ENCODE measurements at places on chromosomes 1 and 21.
A peak's percentile ranks its signal among the peaks of the same experiment; 100 is the strongest.

- DNase-seq: no peak
Measured at GRCh38 chr21:44539991-44540666, at the start of gene KRTAP10-1. Gene KRTAP10-1, minus strand, starts transcription at chr21:44540195. Its CDS starts 45 bp downstream, at chr21:44540150.

GRCh38 chr1:205108464-205108863 is 13.3 kb downstream of the RBBP5 start:
- DNase-seq: no peak

- DNase-seq: no peak
Measured at GRCh38 chr1:43274804-43275180, 5.0 kb downstream of the TMEM125 start.

- DNase-seq: no peak
Measured at GRCh38 chr1:196660272-196660671, 8.4 kb downstream of the CFH start.

DNA sequence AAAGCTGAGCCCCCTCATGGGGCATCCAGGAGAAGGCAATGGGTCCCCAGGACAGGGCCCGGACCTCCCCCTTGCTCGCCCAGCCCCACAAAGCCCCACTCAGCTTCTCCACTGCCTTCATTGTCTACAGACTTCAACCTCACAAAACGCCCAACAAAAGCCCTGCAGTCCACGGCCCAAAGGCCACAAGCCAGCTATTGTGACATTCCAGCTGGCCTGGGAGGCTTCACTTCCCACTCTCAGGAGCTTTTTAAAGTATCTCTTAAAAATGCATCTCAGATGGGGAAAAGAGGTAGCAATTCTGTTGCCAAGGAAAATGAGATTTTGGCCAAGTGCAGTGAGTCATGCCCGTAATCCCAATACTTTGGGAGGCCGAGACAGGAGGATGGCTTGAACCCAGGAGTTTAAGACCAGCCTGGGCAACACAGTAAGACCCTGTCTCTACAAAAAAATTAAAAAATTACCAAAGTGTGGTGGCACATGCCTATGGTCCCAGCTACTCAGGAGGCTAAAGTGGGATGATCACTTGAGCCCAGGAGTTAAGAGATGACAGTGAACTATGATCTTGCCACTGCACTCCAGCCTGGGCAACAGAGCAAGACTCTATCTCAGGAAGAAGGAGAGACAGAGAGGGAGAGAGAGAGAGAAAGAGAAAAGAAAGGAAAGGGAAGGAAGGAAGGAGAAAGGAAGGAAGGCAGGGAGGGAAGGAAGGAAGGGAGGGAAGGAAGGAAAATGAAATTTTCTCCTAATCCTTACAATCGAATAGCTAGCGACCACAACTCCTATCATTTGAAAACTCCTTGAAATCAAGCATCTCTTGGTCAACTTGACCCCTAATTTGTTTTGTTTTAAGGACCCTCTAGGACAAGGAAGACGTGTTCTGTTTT is 31.4 kb upstream of the TARDBP start:
- no peak for DNase-seq

DNA sequence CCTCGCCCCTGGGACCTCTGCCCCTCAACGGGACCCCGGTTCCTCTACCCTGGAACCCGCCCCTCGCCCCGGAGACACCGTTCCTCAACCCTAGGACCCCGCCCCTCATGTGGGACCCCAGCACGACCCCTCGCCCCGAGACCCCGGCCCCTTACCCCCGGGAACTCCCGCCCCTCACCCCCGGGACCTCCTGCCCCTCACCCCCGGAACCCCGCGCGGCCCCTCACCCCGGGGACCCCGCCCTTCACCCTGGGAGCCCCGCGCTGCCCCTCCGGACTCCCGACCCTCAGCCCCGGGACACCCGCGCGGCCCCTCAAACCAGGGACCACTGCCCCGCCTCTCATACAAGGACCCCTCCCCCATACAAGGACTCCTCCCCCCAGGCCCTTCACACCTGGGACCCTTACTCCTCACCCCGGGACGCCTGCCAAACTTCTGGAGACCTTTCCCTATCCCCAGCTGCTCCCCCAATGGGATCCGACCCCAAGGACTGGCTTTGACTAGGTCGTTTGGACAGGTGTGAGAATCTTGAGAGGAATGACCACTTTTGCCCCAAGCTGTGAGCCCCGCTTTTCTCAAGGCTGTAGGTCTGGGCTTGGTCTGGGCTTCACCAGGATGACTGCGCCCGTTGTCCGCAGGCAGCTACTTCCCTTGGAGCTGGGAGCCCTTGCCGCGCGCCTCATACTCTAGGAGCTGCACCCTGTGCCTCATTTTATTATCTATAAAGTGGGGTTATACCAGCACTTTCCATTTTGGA is 843 bp downstream of the DIP2A start:
- peak; percentile 46 for DNase-seq

DNA sequence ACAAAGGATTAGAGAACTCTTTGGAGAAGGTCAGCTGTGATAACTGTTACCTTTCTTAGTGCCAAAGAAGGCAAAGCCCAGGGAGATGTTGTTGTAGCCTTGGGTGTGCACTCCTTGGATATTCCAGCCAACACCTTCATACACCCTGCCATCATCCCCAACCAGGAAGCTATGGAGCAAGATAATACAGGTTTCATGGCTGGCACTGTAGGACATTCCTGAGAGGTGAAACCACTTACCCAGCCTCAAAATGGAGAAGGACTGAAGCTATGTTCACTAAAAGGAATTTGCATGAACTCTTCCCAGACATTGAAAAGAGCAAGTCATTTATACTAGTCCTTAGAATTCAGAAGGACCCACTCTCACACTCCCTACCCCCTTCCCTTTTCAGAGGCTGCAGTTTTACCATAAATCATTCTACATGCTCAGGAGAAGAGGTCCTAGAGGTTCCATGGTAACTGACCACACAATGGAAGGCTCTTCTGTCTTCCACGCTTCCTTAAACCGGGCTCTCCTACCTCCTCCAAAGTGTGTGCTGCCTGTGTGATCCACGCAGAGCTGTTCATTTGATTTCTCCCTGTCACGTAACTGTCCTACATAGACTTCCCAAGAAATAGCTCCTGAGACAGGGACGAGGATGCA is 5.5 kb downstream of the PGLYRP4 start:
- no peak for DNase-seq

DNA sequence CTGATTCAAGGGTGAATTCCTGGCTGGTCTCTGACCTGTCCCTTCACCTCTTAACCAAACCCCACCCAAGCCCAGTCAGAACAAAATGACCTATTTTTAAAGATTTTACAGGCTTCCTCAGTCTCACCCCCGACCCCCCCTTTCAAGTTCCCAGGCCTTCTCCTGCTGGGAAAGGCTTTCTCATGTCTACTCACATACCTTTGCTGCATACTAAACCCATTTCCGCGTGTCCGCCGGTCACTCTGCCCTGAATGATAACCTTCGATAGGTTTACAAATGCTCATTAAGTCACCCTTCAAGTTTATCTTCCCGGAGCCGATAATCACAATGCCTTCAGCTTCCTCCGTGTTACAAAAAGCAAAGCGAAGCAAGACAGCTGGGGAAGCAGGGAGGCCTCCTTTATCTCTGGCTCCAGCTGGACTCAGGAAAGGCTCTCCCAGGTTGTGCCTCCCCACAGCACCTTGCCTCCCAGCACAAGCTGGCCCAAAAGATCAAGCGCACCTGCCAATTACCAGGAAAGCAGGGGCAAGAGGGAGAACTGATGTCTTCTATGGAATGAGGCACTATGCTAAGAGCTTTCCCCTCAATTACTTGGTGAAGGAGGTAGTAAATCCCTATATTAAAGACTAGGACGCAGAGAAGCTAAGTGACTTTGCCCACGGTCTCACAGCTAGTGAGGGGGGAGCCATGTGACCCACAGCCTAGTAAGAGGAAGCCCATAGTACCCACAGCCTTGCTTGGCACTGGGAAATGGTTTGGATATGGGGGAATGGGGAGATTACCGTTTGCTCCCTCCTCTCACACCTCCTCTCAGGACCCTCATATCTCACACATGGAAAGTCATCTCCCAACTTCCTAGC is 15.9 kb downstream of the SMIM12 start:
- no peak for DNase-seq

DNA sequence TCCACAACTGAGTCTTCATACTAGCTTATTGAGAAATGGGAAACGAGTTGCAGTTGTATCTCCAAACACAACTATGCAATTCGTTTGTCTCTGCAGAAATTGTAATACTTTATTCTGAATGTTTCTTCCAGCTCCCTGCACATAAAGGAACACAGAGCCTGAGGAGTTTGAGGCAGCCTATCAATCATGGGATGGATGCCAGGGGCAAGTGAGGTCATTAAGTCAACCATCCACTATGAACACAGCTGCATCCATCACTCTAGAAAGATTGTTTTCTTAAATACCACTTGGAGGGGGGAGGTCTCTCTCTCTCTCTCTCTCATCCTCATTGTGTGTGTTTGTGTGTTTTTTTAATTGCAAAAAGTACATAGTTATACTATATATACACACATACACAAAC is 2.9 kb upstream of the PSMB2 start:
- no peak for DNase-seq

- DNase-seq: peak; percentile 60
Measured at GRCh38 chr1:39204441-39205081, at the start of gene MACF1. Gene MACF1, plus strand, starts transcription at chr1:39204695. Its CDS starts 328 bp downstream, at chr1:39205023.

DNA sequence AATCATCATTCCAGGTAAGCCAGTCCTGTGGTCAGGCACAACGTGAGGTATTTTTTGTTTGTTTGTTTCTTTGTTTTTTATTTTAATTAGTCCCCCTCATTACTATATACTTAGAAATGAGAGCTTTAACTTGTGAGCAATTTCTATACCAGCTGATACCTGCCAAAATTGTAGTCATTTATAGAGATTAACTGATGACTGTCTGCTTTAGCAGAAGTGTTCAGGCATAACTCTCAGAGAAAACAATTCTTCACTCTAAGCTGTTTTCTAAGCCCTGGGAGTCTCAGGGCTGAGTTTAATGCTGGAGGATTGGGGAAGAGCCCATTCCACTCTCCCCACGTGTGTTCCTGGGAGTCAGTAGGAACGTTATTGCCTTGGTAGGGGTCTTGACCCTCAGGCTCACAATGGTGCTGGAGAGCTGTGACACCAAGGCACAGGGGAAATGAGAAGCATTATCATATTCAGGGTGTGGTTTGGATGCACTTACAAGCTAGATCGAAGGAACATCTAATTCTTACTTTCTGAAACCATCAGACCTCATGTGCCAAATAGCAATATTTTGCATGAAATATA is 168.2 kb downstream of the CLIC6 start:
- no peak for DNase-seq

DNA sequence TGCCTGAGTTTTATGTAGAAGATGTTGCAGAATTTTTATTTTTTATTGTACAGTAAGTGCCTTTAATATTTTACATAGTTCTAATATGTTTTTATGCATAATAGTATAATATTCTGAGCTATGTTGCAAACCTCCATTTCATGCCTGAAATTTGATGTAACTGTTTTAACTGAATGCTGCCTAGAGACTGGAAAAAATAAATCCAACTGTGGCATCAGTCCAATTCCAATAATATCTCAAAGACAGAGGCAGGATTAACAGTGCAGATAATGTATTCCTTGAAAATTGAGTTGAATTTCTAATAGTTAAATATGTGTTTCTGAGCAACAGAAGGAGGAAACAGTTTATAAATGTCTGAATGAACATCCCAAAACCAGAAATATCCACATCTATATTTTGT is 61.1 kb upstream of the KIF1B start:
- no peak for DNase-seq

DNA sequence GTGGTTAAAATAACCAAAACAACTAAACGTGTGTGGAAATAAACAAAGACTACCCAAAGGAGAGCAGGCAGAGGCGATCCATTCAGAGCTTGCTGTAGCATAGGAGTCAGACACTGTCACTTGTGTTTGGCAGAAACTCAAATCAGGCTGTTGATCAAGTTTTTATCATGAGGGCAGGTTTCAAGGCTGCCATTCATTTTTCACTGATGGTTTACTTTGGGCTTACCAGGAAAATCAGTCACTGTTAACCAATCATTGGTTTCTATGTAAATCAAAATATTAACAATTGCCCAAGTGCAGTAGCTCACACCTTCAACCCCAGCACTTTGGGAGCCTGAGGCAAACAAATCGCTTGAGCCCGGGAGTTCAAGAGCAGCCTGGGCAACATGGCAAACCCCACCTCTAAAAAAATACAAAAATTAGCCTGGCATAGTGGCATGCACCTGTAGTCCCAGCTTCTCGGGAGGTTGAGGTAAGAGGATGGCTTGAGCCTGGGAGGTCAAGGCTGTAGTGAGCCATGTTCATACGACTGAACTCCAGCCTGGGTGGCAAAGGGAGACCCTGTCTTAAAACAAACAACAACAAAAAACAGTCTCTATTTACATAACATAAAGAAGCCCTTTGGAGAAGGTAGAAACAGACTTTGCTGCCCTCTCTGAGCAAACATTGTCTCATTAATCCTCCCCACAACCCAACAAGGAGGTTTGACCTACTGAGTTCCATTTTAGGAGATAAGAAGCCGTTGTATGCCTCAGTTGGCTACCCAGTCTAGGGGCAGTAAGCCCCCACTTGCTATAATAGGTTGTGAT is 21.1 kb upstream of the ETS2 start:
- DNase-seq: no peak

GRCh38 chr1:224542783-224543440 is 73.2 kb upstream of the CNIH3 start:
- no peak for DNase-seq

GRCh38 chr1:241401156-241401555 is 44.2 kb upstream of the RGS7 start:
- DNase-seq: no peak

DNA sequence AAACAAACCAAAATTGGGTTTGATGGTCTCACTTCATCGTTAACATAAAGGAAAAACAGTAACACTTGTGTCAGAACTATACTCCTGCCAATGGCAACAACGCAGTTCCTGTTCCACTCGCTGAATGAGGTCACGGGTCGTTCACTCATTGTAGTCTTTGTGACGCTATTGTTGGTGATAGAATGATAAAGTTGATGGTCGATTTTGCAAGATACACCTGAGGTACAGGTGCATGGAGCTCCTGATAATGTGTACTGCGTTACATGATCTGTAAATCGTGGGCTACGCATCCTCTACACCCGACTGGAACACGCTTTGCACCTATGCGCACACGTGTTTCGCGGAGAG is 391 bp upstream of the CENPS start:
- DNase-seq: peak; percentile 35
